ENCODE measurements at places on chromosomes 5 and 9.

DNA sequence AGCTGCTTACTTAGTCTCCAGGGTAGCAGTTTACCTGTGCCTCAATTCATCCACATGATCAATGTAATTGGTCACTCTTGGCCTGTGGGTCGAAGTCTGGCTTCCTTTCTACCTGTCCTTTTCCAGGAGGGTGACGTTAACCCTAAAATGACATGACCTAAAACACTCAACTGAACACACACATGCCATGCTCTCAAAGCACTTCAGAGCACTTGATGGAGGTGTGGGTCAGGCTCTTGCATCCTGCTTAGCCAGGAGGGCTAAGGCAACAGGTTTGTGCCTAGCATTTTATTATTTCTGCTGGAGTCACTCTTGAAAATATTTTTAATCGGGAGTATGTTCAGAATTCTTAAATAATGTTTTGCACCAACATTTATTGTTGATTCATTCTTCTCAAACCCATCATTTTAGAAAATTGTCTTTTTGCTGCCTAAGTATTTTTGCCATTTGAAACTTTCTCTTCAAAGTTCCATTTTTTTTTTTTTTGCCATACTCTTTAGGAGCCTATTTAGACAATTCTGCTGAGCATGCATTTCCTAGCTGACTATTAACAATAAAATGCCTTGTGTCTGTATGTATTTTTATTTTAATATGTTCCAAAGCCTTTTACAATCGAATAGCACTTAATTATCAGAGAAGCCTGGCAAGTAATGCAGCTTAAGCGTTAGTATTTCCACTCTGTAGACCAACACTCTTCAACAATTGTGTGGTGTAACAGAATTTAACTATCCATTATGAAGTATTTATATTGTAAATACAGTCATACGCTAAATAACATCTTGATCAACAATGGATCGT lies 59.1 kb downstream of the ATP10B start:
- DNase-seq: no peak

GRCh38 chr5:176736931-176737745 lies 73.2 kb upstream of the UNC5A start:
- DNase-seq: no peak

- no peak for DNase-seq
Observed at GRCh38 chr5:161720460-161720859, 34.9 kb downstream of the GABRA6 start.

DNA sequence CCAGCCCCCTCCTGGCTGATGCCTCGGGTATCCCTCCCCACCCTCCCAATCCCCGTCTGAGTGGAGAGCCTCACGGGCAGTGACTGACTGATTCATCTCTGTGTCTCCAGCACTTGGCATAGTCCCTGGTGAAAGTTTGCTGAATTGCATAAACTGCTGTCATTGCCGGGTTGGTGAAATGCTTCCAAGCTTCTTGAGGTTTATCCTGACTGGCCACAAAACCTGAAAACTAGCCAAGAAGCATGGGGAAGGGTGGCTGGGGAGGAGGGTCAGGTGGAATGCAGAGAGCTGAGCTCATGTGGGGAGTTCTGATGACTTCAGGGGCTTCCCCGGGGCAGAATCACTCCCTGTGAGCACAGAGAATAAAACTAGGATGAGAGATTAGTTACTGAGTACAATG lies 56.9 kb upstream of the GGTA1 start:
- DNase-seq: no peak

DNA sequence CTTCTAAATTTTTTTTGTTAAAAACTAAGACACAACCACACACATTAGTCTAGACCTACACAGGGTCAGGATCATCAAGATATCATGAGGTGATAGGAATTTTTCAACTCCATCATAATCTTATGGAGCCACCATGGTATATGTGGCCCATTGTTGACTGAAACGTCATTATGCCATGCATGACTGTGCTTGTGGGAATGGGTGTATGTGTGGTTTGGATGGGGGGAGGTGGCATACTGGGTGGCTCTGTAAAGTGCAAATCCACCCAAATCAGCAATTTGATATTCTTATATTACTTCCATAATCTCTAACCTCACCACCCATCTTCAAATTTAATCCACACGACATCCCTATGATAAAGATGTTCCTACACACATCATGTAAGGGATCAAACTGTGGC lies 21.0 kb downstream of the ADRB2 start:
- no peak for DNase-seq

GRCh38 chr9:125653325-125653724 lies 53.7 kb downstream of the MAPKAP1 start:
- DNase-seq: no peak

Data from CD8-positive, alpha-beta T cell (primary cell).